Osteoblast (primary cell): ENCODE measurements at places on chromosomes 11 and 22. TPM values are rescaled to one million over a fixed set of nuclear protein-coding genes. Genes with fewer than 3 reads are reported as not detected.

The SPI1 gene
- not detected in 2 replicates for total RNA-seq

The TYR gene
- total RNA-seq: not detected in 2 replicates

The KRTAP5-3 gene
- total RNA-seq: not detected in 2 replicates

The MUC6 gene
- total RNA-seq: not detected in 2 replicates

The MPZL2 gene
- not detected in 2 replicates for total RNA-seq

The MMP27 gene
- total RNA-seq: not detected in 2 replicates

The OR5M11 gene
- not detected in 2 replicates for total RNA-seq

The USP2 gene
- total RNA-seq: 0.29 and 0.36 TPM in 2 replicates

The FAR1 gene
- total RNA-seq: 61.9 and 70.1 TPM in 2 replicates

The P2RX6 gene
- 3.2 and 5.1 TPM in 2 replicates for total RNA-seq

GRCh38 chr11:47913529-47914244 lies 65.5 kb upstream of the NUP160 start:
- DNase-seq: no peak

DNA sequence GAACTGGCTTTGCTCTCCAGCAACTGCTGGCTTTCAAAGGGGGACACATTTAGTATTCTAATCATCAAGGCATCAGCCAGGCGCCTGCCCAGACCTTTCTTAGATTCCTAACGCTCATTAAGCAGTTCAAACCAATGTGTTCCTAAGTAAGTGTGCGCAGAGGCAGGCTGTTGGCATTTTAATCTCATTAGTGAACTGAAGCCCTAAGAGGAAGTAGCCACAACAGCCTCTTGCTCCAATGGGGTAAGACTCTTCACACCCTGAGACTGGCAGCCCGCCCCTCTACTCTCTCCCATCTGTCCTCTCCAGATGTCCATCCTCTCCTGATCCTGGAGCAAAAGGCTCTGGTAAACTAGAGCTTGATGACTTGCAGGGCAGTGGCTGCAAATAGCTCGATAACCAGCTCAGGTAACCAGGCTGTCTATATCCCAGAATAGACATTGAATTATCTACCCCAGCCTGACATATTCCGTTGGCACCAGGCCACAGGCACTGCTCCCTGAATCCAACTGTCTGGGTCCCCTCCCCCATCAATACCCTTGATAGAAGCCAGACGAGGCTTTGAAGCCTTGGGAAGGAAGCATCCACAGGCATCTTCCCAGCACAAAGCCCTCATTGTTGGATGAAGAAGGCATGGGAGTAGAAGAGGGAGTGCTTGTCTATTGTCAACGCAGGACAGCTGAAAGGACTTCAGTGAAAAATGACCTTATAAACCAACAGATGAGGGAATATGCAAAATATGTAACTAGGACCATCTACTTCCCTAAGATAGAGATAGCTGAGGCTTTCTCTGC lies 321.1 kb downstream of the TENM4 start:
- no peak for DNase-seq

DNA sequence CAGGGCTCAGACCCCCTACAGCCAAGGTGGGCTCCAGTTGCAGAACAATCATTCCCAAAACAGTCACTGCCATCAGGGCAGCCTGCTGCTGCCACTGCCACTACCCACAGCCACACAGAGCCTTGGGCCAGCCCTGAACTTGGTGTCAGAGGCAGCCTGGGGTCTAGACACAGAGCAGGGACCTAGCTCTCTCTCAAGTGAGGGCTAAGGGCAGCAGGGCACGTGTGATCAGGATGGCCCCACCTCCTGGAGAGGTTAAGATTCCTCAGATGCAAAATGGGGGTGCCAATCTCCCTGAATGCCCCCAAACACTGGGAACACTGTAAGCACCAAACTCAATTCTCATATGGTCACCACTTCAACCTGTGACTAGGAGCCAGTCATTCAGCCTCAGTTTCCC lies 15.6 kb downstream of the CABP7 start:
- peak; percentile 84 for DNase-seq

GRCh38 chr22:45103756-45104155 lies 60.0 kb upstream of the NUP50 start:
- DNase-seq: peak; percentile 74

GRCh38 chr11:117722082-117722481 lies 74.9 kb downstream of the DSCAML1 start:
- DNase-seq: no peak

DNA sequence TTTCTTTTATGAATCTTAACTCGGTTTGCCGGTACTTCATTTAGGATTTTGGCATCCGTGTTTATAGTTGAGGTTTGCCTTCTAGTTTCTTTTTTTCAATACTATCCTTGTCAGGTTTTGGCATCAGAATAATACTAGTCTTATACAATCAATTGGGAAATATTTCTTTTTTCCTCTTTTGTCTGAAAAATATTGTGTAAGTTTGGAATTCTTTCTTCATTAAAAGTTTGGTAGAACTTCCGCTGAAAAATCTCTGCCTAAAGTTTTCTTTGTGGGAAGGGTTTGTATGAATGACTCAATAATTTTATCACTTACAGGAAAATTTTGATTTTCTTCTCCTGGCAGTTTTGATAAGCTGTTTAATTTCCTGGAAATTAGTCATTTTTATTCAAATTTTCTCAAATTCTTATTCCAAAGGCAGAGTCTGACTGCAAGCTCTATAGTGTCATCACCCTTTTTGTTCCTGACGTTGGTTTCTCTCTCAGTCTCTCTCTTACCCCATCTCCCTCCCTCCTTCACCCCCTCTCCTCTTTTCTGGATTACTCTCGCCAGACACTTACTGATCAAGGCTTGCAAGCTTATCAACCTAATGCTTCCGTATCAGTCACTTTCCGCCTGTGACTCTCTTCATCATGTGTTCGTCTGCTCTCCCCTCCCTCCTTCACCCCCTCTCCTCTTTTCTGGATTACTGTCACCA lies 555.7 kb downstream of the TBC1D22A start:
- no peak for DNase-seq

GRCh38 chr11:63165706-63166310 lies 21.8 kb upstream of the SLC22A24 start:
- DNase-seq: no peak

GRCh38 chr11:95961758-95962157 lies 37.9 kb upstream of the MTMR2 start:
- no peak for DNase-seq

- DNase-seq: no peak
Measured at GRCh38 chr11:60129853-60130252, 41.4 kb downstream of the MS4A2 start.

DNA sequence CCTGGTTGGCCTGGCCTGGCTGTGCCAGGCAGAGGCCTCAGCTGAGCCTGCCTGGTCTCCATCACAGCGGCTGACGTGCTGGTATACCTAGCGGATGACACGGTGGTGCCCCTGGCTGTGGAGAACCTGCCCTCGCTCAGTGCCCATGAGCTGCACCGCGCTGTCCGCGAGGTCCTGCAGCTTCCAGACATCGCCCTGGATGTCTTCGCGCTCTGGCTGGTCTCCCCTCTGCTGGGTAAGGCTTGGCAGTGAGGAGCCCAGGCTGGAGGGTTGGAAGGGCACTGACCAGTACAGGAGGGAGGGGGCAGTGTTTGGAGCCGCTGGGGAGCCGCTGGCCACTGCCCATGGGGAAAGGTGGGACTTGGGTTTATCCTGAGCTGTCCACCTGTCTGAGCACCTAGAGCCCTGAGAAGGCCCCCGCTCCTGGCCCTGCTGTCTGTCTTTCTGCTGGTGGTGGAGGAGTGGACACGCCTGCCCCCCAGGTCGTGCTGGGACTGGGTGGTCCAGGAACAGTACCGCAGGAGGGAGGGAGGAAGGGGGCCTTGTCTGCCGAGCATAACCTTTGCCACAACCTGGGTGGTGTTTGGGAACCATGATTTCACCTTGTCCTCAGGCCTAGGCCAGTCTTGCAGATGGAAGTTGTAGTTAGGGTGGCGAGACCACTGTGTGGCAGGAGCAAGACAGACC lies 3.0 kb downstream of the FRMD8 start:
- DNase-seq: peak; percentile 38

DNA sequence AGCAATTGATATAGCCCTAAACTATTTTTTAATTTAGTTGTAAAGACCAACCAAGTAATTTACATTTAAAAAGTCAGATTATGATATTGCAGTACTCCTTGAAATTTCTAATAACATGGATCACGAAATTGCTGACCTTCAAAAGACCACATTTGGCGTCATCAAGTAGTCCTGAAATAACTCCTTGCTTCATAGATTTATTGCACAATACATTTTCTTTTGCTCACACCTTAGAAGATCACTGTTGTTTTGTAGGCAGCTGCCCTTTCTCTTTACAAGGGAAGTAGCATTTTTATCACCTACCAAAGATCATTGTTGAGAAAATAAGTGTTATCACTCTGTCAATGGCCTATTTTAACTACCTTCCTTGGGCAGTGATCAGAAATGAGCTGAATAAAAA lies 815.8 kb downstream of the METTL15 start:
- DNase-seq: no peak

- peak; percentile 68 for DNase-seq
Measured at GRCh38 chr11:63610604-63611394, 3.4 kb downstream of the PLAAT3 start.

- no peak for DNase-seq
Measured at GRCh38 chr11:122661182-122661945, 5.8 kb downstream of the UBASH3B start.

DNA sequence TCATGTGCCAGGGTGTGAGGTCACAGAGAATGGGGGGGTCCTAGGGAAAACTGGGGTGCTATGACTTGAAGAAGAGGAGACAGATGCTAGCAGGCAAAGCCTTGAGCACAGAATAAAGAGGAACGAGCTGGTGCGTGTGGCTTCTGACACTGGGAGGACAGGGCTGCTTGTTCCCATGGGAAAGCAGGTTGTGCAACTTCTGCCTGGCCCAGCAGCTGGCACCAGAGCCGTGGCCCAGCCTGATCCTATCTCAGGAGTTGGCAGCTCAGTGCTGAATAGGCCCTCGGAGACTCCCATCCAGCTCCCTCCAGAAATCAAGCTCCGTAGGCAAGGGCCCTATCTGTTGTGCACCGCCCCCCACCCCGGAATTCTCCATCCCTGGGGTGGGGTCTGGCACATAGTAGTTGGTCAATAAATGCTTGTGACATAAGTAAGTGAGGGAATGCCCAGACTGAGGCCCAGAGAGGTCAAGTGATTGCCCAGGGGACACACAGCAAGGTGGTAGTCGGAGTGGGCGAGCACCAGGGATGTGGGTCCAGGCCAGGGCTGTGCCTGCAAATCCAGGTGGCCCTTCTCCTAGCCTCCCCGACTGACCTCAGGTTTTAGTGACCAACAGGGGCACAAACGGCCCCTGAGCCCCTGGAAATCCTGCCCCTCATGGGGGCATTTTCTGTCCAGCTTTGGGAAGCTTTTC lies 19.5 kb upstream of the FADD start:
- peak; percentile 65 for DNase-seq

DNA sequence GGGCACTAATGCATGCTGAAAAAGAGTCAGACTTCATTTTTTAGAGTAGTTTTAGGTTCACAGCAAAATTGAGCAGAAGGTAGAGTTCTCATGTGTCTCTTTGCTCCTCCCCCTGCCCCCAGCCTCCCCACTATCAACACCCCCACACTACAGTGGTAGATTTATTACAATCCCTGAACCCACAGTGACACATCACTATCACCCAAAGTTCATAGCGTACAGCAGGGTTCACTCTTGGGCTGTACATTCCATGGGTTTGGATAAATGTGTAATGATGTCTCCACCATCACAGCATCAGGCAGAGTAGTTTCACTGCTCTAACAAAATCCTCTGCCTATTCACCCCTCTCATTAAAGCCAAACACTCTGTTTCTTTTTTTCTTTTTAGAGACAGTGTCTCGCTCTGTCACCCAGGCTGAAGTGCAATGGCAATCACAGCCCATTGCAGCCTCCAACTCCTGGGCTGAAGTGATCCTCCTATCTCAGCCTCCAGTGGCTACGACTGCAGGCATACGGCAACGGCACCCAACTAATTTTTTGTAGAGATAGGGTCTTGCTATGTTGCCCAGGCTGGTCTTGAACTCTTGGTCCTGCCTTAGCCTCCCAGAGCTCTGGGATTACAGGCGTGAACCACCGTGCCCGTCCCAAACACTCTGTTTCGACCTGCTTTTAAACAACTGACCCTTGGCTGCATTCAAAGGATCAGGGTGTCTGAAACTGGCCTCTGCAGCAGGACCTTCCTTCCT lies 4.1 kb downstream of the BEST1 start:
- no peak for DNase-seq

- DNase-seq: peak; percentile 100
Measured at GRCh38 chr11:117232092-117232878, at the start of gene RNF214. Gene RNF214 (plus strand): TSS chr11:117232671. CDS start chr11:117234273, 1,602 bp downstream.

DNA sequence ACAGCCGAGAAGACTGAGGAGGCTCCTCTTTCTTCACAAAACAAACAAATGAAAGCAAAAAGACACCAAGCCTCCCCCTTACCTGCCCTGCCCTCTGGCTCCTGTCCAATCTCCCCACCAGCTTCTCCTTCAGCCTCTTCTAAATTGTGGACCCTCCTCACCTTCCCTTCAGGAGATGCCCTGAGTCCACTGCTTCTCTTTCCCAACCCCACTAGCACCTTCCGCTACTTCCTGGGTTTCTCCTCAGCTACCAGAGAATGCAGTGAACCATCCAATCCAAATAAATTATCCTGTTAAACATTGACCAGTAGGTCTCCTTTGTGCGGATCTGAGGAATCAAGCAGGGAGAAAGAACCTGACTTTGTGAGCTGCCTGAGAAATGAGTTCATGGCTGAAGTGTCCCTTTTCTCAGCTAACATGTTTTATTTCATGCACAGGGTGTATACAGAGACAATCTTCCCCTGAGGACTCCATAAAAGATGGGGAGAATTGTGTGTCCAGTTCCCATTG lies 63.2 kb upstream of the VPREB1 start:
- no peak for DNase-seq

DNA sequence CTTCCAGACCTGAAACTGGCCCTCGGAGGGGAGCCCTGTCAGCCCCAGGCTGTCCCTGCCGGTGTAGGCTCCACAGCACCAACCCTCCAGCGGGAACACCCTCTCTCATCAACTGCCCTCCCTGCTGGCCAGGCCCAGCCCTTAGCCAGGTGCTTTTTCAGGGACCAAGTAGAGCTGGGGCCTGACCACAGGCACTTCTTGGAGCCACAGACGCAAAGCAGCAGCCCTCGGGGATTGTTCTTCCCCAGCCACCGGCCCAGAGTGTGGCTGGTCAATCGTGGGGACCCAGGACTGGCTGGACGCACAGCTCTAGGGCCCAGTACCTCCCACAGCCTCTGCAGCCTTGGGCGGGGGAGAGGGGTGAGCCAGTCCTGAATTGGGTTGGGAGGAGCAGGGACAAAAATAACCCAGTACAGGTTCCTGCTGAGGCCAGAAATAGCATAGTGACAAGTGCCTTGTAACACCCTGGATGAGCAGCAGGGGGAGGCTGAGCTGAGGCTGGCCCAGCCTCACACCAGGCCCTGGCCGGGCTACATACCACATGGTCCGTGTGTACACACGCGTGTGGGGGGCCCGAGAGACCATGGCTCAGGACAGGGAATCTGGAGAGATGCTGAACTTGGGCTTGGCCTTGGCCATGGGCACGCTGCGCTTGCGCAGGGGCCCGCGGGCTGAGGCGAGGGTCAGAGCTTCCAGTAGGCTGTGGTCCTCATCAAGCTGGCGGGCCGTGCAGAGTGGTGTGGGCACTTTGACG lies 2.0 kb downstream of the KCNJ11 start:
- DNase-seq: peak; percentile 96
